ENCODE measurements at places on chromosomes 11 and 22.

GRCh38 chr11:130871616-130872015 lies 44.7 kb downstream of the SNX19 start:
- DNase-seq, result no peak

DNA sequence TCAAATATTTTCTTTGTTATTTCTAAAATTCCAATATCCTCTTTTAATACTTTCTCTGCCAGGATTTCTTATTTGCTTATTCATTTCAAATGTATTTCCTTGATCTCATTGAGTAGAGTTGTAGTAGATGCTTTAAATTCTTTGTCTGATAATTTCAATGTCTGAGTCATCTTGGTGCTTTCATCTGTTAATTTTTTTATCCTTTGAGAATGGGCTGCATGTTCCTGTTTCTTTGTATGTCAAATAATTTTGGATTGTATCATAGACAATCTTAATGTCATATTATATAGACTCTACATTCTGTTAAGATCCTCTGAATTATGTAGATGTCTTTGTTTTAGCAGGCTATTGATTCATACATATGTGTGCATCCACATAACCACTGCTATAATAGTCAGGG lies 57.5 kb downstream of the MYEOV start:
- DNase-seq, result no peak

DNA sequence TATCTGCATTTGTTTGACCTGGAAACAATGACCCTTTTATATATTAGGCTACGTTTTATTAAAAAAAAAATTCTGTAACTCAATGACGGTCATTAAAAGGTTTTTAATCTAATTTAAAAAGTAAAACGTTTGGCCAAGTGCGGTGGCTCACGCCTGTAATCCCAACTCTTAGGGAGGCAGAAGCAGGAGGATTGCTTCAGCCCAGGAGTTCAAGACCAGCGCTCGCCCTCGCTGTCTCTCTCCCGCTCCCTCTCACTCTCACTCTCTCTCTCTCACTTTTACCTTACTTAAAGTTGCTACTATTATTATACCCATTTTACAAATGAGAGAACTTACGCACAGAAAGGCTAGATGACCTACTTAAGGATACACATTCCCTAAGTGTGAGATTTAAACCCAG lies 814 bp upstream of the NARS2 start:
- no peak for DNase-seq

- no peak for DNase-seq
Measured at GRCh38 chr11:106697058-106697457, 321.2 kb downstream of the GUCY1A2 start.

- no peak for DNase-seq
Measured at GRCh38 chr11:133896642-133897330, 51.5 kb upstream of the SPATA19 start.

GRCh38 chr11:66002648-66003225 lies 434 bp downstream of the BANF1 start:
- no peak for DNase-seq

GRCh38 chr11:68343761-68344256 lies 31.4 kb downstream of the LRP5 start:
- no peak for DNase-seq

DNA sequence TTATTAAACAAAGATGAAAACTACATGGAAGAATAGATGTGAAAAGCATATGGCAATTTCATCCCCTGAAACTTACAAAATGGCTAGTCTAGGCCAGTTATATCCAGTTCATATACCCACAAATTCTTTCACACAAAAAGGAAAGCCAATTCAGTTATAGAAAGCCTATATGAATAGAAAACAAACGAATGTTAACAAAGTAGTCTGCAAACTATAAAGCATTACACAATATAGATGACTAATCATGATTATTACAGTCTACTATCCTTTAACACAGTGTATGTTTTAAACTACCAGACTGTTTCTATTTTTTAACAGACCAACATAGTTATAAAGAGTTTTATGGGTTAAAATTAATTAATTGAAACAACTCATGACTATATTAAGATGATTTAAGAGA lies 12.1 kb downstream of the DCUN1D5 start:
- DNase-seq, result no peak

GRCh38 chr11:114162719-114163123 lies 103.2 kb downstream of the ZBTB16 start:
- no peak for DNase-seq

- no peak for DNase-seq
Measured at GRCh38 chr22:50305923-50306566, 1.4 kb downstream of the PLXNB2 start.

DNA sequence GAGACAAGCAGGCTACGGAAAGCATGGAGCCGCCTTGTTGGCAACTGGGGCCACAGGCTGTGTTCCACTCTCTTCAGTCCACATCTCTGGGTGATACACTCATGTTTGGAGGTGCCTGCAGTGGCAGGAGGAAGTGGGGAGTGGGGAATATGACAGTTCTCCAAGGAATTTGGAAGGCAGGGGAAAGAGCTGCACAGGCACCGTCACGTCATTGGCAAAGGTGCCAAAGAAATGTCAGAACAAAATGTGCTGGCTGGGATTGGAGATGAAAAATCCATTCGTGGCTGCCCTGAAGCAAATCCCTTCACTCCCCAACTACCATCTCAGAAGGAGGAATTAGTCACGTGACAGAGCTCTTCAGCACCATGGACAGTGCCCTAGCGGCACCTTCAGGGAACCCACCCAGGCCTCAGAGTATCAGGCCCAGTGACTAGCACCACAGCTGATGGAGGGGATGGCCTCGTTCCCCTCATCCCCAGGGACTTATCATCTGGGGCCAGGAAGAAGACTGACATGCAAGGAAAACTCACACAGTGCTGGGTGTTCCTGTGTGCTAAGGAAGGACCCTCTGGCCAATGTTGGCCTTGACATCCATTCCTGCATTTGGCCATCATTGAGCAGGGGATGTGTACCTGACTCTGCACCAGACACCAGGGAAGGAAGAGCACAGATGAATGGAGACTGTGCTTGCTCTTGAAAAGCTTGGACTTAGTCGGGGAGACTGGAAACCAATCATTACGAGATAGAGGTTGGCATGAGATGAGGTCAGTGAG lies 48.5 kb upstream of the PRDM11 start:
- DNase-seq, result no peak

DNA sequence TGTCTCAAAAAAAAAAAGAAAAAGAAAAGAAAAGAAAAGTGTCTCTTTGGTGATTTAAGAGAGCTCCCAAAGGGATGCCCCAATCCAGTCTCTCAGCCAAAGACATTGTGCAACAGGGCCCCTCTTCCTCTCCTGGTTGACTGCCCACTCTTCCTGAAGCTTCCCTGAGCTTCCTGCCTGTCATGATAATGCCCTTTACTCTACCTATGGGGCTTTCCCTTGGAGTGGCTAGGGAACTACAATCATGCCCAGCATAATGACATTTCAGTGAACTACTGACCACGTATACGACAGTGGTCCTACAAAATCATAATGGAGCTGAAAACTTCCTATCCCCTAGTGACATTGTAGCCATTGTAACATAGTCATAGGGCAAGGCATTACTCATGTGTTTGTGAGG lies 118.0 kb downstream of the RASSF10 start:
- DNase-seq, result no peak

- DNase-seq, result no peak
Measured at GRCh38 chr22:49405590-49405989, 422.1 kb downstream of the BRD1 start.

- no peak for DNase-seq
Measured at GRCh38 chr11:83349296-83349695, 63.1 kb upstream of the CCDC90B start.

DNA sequence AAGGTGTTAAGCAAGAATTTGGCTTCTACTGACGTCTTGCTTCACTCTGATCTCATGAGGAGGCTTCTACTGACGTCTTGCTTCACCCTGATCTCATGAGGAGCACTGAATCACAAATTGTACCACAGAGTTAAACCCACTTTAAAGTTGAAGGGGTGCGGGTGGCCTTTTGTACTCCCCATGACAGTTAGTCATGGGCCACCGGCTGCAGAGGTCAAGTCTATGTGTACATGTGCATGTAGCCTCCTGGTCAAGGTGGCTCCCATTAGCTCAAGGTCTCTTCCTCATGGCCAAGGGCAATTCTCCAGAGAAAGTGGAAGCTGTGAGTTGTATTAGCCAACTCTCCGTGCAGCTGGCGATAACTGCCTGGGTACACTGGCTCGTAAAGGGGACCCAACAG lies 23.1 kb upstream of the FZD4 start:
- no peak for DNase-seq

- DNase-seq, result no peak
Measured at GRCh38 chr22:29732883-29733282, 13.1 kb downstream of the CABP7 start.

- no peak for DNase-seq
Measured at GRCh38 chr11:109027851-109028250, 363.0 kb downstream of the DDX10 start.

- DNase-seq, result no peak
Measured at GRCh38 chr11:57645689-57646085, 4.0 kb downstream of the YPEL4 start.

DNA sequence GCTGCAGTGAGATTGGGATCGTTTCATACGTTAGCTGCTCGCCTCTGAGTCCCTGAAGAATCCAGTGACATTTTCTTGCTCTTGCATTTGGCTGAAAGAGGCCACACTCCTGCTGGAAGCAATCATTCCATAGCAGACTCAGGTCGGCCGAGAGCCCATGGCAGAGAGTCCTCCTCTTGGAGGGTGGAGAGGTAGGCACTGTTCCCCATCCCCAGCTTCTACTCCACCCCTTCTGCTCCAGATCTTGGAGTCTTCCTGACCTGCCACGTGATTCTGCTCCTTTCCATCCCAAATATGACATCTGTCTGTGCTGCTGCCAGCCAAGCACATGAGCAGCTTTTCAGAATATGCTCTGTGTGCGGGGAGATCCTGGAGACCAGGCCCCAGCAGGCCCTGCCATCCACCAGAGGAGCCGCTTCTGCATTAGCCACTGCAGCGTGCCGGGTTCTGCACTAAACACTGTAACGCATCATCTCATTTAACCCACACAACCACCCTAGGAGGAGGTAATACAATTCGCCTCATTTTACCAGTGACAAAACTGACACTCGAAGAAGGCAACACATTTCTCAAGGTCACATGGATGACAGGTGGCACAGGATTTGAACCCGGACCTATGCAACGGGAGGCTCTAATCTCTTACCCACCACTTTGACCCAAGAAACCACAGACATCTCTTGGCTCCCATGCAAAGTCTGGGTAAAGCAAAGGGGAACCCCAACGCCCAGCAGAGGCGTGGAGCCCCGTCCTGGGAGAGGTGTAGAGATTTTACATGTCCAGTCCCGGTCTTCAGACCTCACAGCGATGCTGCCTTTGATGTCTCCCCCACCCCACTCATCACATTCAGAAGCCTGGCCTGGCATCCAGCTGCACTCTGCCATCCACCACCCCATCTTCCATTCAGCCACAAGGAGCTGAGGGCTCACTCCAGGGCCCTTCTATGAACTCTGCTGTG lies 78.8 kb downstream of the FEZ1 start:
- DNase-seq, result no peak

- no peak for DNase-seq
Measured at GRCh38 chr22:43237280-43237679, 50.3 kb upstream of the TTLL12 start.

DNA sequence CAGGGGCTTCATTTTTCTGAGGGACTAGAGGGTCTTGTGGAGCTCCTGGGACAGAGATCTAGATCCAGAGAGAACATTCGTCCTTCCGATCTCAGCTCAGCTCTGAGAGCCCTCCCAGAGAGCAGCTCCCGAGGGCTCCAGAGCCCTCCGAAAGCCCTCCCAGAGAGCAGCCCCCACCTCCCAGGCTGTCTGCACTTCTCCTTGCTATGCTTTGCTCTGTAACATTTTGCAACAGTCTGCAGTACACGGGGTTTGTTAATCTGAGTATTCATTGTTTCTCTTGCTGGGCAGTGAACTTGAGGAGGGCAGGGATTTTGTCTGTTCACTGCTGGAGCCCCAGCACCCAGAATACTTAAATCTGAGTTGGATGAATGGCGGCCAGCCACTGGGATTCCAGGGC lies 2.6 kb downstream of the GGA1 start:
- no peak for DNase-seq

DNA sequence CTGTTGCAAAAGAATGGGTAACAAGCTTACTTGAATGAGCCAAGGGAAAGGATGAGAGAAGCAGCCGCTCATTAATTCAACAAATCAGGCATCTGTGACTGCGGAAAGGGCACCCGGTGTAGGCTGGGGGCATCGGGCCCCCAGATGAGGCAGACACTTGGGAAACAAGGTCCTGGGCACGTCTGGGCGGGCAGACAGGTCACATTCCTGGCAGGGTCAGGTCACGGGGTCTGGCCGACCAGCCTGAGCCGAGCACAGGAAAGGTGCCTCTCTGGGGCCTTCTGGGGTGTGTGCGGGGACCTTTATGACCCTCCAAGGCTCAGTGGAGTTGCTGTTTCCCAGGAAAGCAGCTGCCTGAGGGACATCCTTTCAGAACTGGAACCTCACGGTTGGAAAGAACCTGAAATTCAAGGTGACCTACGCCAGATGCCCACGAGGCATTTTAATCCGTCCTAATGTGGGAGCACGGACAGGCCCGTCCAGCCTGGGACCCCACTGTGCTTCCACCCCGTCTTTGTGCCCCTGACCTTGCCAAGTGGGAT lies 57.1 kb downstream of the ST14 start:
- no peak for DNase-seq

DNA sequence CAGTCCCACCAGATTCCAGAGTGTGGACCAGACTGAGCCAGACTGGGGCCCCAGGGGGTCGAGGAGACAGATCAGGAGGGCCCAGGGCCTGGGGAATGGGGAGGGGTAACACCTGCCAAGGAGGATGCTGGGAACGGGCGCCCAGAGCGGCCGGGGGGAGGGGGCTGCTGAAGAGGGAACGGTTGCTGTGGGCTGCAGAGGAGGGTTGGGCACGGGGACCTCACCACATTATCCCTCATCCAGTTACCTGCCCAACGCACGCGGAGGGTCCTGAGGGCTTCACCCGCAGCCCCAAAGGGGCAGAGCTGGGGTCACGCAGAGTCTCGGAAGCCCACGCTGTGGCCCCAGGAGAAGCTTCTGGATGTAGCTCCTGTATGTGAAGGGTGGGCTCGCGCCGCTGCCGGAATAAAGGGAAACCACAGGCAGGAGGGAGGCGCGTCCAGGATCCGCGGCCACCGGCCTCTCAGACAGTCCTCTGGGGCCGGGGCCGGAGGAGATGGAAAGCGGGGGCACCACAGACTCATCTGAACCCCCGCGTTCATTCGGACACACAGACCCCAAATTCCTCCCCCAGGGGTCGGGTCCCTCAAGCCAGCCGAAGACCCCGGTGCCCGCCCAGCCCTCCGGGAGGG lies 866 bp upstream of the SELENOO start:
- DNase-seq, result no peak

DNA sequence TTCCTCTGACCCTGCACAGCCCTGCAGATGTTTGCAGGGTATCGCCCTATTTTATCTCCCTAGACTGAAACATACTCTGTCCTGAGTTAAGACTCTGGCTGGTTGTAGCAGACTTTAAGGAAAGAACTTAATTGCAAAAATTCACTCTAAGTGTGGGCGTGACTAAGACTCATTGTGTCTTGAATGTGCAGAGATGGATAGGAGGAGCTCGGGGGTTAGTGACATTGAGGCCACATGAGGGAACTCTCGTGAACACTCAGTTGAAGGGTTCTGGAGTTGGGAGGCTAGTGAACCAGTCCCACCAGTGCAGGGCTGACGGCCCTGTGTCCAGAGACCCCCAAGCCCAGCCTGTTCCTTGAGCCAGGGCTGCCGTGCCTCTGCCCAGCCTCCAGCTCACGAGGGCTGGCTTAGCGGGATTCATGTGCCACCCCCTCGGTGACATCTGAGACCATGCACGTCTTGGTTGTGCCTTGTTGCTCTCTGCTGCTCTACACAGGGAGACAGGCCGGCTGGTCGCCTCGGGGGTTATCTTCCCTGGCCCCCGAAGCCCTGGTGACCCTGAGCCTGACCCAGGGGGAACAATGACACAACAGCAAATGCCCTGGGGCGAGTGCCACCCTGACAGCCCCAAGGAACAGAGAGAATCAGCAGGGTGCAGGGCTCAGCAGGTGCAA lies 11.4 kb upstream of the TBX1 start:
- DNase-seq, result no peak
